ENCODE measurements at places on chromosomes 16 and 17.

- no peak for DNase-seq
Measured at GRCh38 chr17:28476076-28476865, 2.8 kb downstream of the SLC13A2 start.

DNA sequence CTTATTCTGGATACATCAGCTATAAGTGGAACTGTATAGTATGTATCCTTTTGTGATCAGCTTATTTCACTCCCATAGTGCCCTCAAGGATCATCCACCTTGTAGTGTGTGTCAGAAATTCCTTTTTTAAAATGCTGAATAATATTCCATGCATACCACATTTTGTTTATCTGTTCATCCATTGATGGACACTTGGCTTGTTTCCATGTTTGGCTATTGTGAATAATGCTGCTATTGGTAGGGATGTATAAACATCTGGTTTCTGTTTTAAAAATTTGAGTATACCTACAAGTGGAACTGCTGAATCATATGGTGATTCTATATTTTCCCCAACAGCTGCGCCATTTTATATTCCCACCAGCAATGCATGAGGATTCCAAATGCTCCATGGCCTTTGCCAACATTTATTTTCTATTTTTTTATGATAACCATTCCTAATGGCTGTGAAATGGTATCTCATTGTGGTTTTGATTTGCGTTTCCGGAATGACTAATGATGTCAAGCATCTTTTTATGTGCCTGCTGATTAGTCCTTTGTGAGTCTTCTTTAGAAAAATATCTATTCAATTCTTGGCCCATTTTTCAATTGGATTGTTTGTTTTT, 11.6 kb downstream of the RCVRN start:
- DNase-seq = no peak

DNA sequence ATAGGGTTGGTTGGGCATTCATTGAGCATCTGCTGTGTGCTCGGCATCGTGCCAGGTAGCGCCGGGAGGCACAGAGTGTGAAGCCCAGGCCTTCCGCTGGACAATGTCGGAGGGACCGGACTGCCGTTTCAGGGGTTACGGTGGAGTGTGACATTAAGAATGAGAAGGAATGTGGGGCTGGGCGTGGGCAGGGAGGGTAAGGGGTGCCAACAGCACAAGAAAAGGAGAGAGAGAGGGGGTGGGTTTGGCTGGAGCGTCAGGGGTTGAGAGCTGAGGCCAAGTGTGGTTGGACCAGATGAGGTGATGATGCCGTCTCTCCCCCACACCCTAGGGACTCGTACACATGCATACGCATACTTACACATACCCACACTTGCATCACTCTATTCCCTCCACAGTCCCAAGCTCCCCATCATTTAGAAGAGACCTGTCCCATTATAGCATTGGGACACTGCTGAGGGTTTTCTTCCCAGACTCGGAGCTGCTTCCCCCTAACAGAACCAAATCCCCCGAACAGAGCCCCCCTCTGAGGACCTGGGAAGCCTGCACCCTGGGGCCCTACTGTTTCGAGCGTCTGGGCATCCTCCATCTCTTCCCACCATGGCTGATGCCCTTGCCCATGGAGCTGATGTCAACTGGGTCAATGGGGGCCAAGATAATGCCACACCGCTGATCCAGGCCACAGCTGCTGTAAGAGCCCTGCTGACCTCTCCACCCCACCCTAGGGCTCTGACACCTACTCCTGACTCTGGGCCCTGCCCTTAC, 3.3 kb upstream of the KCTD11 start:
- no peak for DNase-seq

DNA sequence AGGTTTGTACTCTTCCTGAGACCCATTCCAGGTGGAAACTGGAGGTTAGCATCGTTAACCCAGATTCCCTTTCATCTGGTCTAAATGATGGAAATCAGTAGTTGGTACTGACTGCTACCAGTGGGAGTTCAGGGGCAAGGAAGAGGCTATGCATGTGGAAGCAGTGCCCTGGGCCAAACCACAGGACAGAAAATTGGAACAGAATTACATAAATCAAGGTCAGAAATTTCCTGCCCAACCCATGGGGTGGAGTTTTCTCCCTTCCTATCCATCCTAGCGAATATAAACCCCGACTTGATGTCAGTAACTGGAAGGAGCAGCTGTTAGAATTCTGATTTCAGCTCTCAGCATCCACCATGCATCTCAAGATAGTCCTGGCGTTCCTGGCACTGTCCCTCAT, at the start of gene AOC2:
AOC2 (plus strand) TSS at position 310 of the 400 bp plus-strand sequence; CDS start at position 357, 47 bp downstream.
- no peak for DNase-seq

DNA sequence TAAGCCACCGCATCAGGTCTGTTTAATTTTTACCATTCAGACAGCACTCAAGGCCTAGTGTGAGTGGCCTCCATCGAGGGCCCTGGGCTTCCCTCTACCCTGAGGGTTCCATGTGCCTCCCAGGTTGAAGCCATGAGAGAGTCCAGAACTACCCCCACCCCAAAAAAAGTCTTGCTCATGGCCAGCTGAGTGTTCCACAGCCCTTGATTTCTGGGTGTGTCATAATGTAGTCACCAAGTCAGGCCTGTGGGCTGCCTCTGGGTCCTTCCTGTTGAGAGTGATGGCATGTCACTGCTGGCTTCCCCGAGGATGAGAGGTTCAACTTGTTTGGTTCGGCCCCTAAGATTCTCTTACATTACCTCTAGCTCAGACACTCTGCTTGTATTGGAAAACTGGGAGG, 100.6 kb downstream of the PITPNC1 start:
- DNase-seq = no peak

DNA sequence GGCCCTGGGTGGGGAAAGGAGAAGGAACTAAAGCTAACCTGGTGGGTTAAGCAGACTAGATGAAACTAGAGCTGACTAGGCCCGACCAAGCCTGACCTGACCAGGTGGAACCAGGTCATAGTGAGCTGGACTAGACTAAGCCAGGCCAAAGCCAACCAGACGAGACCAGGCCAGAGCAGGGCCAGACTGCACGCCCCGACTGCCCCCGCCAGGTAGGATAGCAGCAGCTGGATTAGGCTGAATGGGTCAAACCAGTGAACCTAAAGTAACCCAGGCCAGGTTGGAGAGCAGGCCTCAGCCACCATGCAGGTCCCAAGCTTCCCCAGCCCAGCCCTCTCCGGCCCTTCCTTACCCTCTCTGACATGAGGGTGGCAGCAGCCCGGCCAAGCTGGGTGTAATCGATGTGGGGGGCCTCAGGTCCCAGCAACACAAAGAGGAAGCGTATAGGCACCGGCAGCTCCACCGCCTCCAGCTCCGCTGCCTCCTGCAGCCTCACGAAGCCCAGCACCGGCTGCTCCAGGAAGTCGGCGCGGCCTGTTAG, 9.1 kb downstream of the SLC4A1 start:
- no peak for DNase-seq

DNA sequence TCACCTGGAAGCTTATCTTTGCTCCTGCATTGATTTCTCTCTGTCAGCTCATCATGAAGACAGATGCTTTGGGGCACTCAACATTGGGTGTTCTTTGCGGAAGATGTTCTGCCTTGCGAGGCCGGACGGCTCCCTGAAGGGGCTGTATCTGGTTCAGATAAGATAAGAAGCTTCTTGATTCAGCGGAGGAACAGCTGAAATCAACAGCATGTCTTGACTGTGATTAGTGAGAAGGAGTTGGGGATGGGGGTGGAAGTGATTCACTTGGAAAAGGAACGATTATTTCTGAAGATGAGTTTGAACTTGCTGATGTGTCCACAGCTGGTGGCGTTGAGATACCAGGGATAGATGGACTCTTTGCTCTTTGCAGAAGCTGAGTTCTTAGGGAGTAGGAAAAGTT, 126.9 kb upstream of the WSCD1 start:
- DNase-seq = no peak

- no peak for DNase-seq
Measured at GRCh38 chr16:83981799-83982198, 13.8 kb downstream of the NECAB2 start.

- DNase-seq = no peak
Measured at GRCh38 chr16:70760221-70760620, 40.7 kb downstream of the VAC14 start.

DNA sequence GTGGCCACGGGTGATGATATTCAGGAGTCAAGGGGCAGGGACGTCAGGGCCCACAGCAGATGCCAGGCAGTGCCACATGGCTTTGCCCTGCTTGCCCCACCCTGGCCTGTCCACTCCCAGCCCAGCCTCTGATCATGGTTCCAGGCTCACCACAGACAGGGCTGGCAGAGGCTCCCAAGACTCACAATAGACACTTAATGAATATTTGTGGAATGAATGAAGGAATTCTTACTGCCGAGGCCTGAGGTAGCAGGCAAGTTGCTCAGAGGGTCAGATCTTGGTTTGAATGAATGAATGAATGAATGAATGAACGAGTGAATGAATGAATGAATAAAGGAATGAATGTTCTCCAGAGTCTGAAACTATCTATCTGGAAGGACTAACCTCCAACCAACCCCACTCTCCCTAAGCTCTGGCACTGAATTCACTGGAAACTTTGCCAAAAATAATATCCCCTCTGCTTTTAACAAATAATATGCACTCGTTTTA, 60.9 kb downstream of the RAI1 start:
- peak; percentile 67 for DNase-seq

DNA sequence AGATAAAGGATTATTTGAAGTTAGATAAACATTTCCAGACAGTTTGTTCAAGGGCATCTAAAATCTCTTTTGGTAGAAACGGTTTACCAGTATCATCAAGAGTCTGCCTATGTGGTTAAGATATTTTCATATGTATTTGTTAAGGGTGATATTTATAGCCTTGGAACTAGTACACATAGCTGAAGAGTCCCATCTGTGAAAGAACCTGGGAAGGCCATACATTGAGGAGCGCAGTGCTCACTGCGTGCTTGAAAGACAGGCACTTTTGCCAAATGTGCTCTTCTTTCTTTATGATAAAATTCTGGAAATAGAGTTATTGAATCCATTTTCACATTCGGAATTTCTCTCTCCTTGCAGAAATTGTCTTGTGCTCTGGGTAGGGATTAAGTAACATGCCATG, 7.7 kb downstream of the IGSF6 start:
- DNase-seq = no peak

GRCh38 chr16:86549893-86550190, 5.2 kb downstream of the MTHFSD start:
- DNase-seq = no peak

DNA sequence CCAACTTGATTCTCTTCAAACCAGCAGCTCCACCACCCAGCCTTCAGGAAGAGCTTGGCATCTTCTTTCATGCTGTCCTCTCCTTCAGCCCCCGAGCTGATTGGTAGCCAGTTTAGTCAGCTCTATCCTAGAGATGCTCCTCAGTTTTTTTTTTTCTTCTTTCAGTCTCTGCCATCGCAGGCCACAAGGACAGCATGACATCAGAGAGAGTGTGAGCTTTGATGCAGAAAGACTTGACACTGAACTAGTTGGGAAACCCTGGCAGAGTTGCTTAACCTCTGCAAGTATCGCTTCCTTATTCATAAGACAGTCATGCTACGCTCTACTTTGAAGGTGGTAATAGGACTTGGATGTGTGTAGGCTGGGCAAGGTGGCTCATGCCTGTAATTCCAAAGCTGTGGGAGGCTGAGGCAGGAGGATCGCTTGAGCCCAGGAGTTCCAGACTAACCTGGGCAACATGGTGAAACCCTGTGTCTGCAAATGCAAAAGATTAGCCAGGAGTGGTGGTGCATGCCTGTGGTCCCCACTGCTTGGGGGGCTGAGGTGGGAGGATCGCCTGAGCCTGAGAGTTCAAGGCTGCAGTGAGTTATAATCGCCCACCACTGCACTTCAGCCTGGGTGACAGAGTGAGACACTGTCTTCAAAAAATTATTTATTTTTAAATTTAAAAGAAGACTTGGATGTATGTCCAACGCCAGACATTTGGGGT, 2.6 kb downstream of the CD300LB start:
- DNase-seq = no peak

- no peak for DNase-seq
Measured at GRCh38 chr16:35195173-35195863, 1735.9 kb downstream of the TP53TG3F start.

GRCh38 chr17:73165616-73166404, 1.0 kb downstream of the SSTR2 start:
- DNase-seq = peak; percentile 36

GRCh38 chr16:58960484-58960883, 226.4 kb upstream of the GOT2 start:
- DNase-seq = no peak

- DNase-seq = peak; percentile 86
Measured at GRCh38 chr17:45428050-45428617, 4.5 kb downstream of the ARHGAP27 start.

GRCh38 chr16:31009894-31010584, 399 bp downstream of the STX1B start:
- DNase-seq = peak; percentile 37

DNA sequence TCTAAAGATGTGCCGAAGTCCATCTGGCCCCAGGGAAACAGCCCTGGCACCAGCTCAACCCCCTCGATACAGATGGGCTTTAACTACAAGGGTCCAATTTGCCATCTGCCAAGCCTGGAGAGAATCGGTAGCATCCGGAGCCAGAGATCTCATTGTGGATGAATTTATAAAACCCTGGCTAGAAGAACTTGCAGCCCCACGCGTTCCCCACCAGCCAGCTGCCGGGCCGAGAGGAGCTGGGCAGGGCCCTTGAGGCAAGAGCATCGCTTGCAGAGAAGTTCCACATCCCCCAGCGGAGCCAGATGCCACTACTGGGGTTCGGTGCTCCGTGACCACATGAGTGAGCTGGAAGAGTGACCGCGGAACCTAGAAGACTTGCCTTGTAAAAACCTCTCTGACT, 65.3 kb upstream of the NOL11 start:
- no peak for DNase-seq

- no peak for DNase-seq
Measured at GRCh38 chr16:57165938-57166337, 19.9 kb downstream of the PSME3IP1 start.

DNA sequence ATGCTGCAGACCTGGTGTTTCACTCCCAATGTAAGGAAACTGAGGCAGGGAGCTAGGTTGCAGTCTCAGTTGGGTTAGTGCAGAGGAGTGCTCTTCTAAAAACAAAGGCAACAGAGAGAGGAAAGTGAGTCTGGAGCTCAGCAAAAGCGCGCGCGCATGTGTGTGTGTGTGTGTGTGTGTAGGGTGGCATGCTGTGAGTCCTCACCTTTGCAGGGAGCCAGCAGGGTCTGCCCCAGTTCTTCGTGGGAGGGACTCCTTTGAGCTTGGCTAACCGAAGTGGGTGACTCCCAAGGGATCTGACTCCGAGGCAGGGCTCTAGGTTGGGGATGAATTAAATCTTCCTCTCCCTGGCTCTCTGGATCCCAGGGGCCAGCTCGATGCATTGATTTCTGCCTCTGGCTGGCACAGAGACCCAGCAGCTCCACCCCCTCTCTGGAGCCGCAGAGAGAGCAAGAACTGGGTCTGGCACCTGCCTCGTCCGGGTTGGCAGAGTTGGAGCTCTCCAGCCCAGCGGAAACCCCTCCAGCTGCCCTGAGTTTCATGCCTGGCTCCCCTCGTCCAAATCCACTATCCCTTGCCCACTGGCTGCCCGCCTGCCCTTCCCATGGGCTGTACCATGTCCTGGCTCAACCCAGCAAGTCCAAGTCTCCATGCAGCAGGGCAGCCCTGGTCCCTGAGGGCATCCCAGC, 1.3 kb upstream of the BTBD17 start:
- no peak for DNase-seq

DNA sequence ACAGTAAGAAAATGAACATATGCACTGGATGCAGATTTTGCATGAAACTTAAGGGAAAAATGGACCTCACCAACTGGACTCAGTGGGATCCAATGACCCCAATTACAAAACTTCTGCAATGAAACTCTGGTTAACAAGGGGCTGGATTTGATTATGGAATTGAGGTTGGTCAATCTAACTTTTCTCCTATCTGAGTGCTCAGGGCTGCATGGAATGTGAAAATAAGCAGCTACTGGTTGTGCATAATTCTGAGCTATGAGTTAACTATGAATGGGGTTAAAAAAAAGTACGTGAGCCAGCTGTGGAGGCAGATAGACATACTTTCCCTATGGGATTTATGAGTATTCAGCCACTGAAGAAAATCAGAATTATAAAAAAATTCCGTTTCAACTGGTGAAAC, 9.2 kb downstream of the FAM20A start:
- DNase-seq = no peak

Measured in astrocyte of the hippocampus (primary cell).